ENCODE measurements at places on chromosomes 2 and 18. TPM values are rescaled to one million over a fixed set of nuclear protein-coding genes. Genes with fewer than 3 reads are reported as not detected.

Gene UGT1A3
- total RNA-seq = not detected

Gene COLEC11
- 0.85 TPM for total RNA-seq

GRCh38 chr2:236693531-236693930 is 123.9 kb downstream of the ACKR3 start:
- DNase-seq = no peak

DNA sequence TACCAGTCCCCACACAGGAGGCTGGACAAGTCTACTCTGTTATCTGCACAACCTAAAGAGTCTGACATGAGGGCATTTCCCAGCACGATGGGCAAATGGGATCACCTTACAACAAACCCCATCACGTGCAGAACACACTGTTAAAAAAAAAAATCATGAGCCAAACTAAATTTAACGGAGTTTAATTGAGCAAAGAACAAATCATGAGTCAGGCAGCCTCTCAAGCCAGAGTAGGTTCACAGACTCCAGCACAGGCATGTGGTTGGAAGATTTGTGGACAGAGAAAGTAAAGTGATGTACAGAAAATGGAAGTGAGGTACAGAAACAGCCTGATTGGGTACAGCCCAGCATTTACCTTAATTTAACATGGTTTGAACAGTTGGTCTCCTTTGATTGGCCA is 59.9 kb downstream of the KYNU start:
- DNase-seq = no peak

- no peak for DNase-seq
These were observed 135.6 kb upstream of the ALKAL2 start for GRCh38 chr2:423479-423878.

Data from dermis blood vessel endothelial cell (primary cell).